ENCODE measurements at places on chromosomes 4 and X.

DNA sequence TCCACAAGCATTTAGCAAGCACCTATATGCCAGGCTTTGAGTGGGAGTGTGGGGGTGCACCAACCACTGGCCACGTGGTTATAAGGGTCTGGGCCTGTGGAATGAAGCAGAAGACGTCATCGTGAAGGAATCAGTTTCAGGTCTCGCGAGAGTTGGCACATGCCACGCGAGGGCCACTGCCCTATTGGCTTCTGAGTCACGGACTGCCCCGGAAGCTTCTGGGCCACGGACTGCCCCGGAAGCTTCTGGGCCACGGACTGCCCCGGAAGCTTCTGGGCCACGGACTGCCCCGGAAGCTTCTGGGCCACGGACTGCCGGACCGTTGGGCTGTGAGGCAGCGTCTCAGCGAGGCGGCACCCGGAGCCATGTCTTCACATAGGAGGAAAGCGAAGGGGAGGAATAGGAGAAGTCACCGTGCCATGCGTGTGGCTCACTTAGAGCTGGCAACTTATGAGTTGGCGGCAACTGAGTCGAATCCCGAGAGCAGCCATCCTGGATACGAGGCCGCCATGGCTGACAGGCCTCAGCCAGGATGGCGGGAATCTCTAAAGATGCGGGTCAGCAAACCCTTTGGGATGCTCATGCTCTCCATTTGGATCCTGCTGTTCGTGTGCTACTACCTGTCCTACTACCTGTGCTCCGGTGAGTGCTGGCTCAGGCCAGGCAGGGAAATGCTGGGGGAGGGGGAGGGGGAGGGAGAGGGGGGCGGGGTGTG lies at the start of gene FMR1NB:
Gene FMR1NB, plus strand, starts transcription at position 300 of the 715 bp plus-strand sequence. Its CDS starts 66 bp downstream, at position 366.
- DNase-seq = no peak

- no peak for DNase-seq
Observed at GRCh38 chr4:5137927-5138326, 86.6 kb downstream of the STK32B start.

DNA sequence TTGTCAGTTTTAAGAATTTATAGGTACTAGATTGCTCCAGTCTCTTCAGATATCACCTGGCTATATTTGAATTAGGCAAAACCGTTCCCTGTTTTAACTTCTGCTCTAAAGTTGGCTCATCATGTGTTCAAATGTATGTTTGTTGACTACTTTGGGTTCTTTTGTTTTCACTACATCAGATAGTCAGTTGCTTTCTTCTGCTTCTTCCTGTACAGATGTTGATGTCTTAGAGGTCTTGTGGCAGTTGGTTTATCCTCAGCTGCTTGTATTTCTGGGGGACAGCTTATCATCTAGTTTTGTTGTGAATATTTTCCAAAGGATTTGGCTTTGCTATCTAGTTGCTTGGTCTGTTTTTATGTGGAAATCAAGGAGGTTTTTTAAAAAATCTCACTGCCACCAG lies 28.0 kb downstream of the TBC1D19 start:
- DNase-seq = no peak

- DNase-seq = no peak
Observed at GRCh38 chr4:105976915-105977314, 81.6 kb downstream of the NPNT start.

DNA sequence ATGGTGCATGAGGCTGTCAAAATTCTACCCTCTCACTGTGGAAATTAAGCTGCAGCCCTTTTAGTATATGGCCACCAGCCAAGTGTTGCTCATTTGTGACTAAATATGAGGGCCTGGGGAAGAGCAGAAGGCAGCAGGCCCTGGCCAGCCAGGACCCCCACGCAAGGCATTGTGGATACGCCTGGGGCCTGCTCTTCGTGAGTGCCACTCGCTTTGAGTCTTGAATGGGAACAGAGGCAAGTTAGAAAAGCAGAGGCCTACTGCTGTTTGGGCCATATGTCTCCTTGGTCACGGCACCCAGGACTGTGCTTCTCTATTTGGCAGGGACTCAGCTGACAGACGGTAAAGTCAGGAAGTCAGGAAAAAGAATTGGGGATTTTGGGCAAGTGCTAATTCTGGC lies 10.9 kb downstream of the RTL5 start:
- no peak for DNase-seq

Measured in stimulated activated CD4-positive, alpha-beta T cell treated with anti-CD3 and anti-CD28 coated beads, Interleukin-1b, Interleukin-23, amount 100 ng/mL, for 1 hour (primary cell).